Cardiac septum (tissue), 1 donor: ENCODE measurements at places on chromosomes 2 and 18.

DNA sequence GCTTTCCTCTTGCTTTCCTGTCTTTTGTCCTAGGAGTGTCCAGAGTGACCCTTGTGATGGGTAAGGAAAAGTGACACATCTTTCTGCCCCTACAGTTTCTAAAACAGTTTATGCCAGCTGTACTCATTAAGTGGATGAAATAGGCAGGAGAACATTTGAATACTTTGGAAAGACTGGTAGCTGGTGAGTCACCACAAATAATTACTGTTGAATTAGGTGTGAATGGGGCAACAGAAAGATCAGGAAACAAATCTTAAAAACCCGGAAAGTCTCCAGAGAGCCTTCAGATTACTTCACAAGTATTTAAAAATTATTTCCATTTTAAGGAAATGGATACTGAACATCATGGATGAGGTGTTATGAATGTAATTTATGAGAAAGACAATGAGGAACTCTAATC lies 278.5 kb downstream of the CLIP4 start:
- no peak for DNase-seq

GRCh38 chr2:226898897-226899296 lies 63.0 kb downstream of the RHBDD1 start:
- no peak for DNase-seq

GRCh38 chr18:62939926-62940325 lies 224.6 kb downstream of the PHLPP1 start:
- no peak for DNase-seq

GRCh38 chr2:128817171-128817570 lies 498.5 kb upstream of the HS6ST1 start:
- no peak for DNase-seq

DNA sequence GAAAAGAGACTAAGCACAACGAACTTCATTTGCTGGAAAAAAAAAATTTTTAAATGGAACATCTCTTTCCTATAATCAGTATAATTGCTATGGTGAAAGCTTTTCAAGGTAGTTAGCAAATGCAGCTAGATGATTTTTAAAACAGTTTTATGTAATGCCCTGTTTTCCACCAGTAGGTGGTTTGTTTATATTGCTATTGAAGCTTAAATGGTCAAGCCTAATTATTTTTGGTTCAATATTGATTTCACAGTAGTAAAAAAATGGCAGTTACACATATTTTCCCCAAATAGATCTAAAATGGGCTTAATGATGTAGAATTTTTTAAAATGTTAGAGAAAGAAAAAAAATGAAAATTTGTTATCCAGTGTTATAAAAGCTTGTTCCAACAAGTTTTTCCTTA lies 70.2 kb downstream of the CDH19 start:
- DNase-seq: no peak

DNA sequence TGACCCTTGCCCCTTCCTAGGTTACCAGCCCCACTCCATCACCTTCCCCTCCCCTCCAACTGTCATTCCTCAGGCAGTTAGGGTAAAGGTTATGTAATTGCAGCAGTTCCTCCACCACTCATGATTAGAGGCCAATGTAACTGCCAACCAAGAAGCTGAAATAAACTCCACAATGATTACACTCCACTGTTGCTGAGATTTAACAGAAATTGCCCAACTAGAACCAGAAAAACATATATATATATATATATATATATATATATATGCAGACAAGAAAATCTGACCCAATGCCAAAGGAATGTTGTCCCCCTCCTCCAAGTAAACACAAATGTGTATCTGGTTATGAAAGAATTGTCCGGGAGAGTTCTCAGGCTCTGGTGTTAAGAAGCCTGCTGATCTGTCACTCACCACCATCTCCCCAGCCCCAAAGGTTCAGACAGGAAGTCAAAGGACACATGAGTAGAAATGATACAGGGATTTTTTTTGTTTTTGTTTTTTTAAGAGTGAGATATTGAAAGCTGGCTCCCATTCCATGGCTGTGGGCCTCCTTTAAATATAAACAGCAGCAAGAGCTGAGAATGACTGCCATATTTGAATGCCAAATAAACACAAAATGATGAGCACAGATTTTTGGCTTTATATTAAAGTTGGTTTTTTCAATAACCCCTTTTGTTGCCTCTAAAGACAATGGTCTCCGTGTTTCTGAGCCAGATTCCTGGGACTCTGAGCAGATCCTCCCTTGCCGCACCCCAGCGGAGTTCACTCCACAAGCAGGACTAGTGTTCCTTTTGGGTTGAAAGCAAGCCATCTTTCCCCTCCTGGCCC lies 127.2 kb upstream of the MAPRE2 start:
- no peak for DNase-seq

DNA sequence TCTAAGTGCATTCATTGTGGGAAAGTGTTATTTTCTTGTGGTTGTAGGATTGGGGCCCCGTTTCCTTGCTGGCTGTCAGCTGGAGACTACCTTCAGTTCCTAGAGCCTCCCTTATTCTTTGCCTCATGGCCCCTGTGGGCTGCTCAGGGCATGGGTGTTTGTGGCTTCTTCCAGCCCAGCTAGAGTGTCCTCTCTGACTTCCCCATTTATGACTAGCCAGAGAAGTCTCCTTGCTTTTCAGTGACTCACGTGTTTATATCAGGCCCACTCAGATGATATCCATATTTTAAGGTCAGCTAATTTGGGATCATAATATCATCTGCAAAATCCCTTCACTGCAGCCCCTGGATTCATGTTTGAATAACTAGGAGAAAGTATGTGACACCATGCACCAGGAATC lies 62.8 kb downstream of the DTNA start:
- DNase-seq: no peak
